ENCODE measurements at places on chromosomes 12 and 14.

- DNase-seq: no peak
These were observed 17.9 kb upstream of the FBXO34 start for GRCh38 chr14:55253276-55253675.

GRCh38 chr12:122614839-122615238 is 87.8 kb downstream of the KNTC1 start:
- no peak for DNase-seq

- DNase-seq: no peak
These were observed 282.9 kb downstream of the ALG10 start for GRCh38 chr12:34305176-34305575.

DNA sequence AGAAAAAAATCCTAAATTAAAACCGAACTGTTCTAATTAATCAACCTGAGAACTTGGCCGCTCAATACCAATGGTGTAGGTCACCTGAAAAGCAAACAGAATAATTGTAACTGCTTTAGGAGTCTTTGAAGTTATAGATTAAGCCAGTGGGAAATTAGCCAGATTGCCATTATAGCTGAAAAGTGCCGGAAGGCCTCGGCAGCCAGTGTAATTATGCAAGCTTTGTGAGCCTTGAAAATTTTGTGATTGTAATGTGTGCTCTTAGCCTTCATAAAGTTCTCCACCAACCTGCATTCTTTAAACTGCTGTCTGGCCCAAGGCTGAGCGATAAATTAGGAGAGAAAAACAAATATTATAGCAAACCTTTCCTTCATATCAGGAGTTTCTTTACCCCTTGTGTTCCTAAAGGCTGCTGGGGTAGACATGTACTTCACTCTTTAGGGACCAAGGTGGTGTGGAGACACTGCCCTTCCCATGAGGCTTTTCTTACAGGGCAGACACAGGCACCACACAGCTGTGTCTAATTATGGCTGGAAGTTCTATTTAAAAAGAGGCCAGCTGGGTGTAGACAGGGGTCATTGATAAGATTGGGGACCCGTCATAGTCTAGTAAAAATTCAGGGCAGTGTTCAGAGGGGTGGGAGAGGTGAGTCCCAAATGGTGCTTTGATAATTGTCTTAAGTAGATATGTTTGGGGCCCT is 991.2 kb downstream of the FLRT2 start:
- DNase-seq: no peak

- DNase-seq: no peak
These were observed 118.7 kb downstream of the BRMS1L start for GRCh38 chr14:35944847-35945246.

DNA sequence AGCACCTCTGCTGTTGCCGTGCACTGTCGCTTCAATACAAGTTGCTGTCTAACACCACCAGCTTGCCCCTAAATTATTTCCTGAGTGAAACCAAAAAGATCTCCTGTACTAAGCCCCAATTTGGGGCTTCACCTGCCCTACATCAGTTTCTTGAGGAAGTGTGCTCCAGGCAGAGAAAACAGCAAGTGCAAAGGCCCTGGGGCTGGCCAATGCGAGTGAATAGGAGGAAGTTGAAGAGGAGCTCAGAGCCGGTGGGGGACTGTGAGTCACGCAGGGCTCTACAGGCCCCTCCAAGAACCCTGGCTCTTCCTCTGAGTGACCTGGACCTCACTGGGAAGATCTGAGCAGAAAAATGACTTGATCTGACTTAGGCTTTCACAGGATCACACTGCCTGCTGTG is 117.2 kb downstream of the IPO8 start:
- no peak for DNase-seq

DNA sequence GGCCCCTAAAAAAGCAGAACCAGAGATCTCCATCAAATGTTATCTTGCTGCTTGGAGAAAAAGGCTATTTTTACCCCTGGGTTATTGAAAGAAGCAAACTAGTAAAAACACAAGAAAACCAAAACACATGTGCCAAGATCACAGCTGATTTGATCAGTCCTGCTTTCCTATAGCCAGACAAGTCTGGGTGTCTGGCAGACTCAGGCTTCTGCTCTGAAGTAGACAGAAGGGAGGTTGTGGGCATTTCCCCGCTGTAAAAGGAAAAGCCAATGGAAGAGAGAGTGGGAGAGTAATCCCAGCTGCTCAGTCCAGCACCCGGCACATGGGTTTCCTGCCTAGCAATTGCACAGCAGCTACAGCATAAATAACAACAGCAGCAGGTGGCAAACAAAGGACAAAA is 177.9 kb downstream of the PHLDA1 start:
- no peak for DNase-seq

DNA sequence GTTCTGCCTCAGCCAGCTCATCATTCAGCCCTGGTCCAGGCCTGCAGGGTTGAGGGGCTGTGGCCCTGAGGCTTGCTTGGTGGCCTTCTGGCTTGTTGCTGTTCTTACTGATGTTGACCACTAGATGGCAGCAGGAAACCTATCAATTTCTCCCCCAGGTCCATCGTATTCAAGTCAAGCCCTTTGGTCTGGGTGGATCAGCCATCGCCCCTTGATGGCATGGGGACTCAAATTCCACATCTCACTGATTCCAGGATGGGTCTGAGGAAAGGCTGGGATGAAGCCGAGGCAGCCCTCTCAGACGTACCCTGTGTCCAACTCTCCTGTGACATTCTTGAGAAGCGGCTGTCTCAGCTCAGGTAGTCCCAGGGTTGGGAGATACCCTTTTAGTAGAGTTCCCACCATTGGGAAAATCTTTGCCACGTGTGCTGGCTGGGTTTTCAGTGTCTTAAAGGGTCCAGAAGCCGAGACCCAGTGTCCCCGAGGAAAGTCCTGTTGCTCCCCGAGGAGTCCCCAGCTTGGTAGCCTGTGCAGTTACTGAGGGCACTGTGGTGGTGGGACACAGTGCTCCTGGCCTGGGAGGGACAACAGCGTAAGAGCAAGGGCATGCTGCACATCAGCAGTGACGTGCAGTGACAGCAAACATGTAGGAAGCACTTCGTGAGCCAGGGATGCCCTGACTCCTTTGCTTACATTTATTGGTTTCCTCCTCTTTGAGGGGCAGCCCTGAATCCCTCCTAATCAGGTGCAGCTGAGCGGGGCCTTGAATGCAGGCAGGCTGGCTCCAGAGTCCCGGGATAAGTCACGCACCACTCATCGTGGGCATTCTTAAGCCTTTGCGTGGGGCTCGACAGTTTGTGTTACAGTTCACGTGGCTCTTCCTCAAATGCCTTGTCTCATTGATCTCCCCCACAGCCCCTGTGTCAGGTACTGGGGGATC is 58.6 kb downstream of the TSPAN9 start:
- no peak for DNase-seq

- no peak for DNase-seq
These were observed 42.2 kb upstream of the ATP23 start for GRCh38 chr12:57899010-57899662.

DNA sequence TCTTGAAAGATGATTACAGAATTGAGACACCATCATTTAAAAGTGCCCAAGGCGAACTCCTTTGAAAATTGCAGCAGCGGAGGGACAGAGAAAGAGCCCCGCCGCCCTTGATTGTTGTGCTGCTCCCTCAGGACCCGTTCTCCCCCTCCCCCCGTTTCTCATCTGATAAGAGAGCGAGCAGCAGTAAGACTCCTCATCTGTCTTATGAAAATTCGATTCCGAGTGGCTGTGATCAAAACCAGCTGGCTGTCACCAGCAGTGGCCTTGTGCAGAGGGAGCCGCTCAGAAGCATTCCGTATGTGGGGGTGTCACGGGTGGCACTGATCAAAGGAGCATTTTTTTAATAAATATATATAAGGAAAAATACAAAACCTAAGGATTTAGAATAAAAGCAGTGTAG is 78.0 kb upstream of the GPATCH2L start:
- no peak for DNase-seq

- no peak for DNase-seq
These were observed 68.8 kb upstream of the RTL1 start for GRCh38 chr14:100972118-100972897.

DNA sequence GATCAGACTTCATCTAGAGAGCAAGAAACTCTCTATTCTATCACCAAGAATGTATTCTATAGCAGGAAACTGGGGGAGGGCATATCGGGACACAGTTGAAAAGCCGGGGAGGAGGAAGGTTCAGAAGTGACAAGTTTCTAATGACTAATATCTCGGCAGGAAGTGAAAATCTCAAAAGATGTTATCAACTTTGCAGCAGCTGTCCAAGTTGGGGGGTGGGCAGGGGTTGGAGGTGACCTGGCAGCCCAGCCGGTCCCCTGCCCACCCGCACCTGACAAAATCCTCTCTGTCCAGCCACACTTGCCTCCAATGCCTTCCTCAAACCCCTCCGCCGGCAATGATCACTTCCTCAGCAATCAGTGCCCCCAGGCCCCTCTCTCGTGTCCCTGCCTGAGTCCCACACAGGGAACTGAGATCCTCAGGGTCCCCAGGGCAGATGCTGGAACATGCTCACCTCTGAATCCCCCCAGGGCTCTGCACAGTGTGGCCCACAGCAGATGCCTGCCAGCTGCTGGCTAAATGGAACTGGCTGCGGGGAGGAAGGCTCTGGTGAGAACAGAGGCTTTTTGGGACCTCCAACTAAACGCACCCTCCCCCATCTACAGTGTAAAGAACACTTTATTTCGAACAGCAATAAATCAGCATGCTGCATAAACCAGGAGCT is 43.9 kb downstream of the CCDC88C start:
- DNase-seq: no peak

DNA sequence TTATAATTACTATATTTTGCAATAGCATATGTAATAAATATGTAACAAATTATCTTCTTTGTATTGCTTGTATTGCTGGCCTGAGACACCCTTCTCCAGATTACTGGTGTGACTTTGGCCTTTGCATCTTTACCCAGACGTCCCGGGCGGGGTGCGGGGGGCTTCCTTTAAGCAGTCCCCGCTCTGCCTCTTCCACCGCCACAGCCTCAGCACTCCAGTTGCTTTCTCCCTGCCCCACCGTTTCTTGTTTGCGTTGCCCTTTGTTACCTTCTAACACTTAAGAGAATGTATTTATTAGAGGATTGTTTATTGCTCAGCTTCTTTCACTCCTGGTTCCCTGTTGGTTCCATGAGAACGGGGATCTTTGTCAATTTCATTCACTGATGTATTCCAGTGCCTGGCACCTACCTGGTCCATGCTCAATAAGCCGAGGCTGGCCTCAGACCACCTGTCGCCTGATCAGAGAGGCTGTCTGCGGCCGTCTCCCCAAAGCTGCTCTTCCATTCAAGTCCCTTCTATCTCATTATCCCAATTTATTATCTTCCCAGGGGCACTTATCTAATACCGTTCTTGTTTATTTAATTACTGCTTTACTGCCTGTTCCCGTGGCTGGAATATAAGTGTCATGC is 100.5 kb upstream of the RFLNA start:
- DNase-seq: no peak

- peak; percentile 84 for DNase-seq
These were observed 62.9 kb downstream of the WSCD2 start for GRCh38 chr12:108191938-108192337.

GRCh38 chr12:54356951-54357356 is 7.3 kb downstream of the GPR84 start:
- peak; percentile 31 for DNase-seq

DNA sequence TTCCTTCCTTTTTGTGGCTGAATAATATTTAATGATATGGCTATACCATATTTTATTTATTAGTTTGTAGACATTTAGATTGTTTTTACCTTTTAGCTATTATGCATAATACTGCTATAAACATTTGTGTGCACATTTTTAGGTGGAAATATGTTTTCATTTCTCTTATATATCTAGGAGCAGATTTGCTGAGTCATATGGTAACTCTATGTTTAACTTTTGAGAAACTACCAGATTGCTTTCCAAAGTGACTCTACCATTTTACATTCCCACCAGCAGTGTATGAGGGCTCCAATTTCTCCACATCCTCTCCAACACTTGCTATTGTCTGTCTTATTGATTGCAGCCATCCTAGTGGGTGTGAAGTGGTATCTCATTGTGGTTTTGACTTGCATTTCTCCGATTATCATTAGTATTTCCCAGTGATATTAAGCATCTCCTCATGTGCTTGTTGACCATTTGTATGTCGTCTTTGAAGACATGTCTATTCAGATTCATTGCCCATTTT is 160.2 kb downstream of the KICS2 start:
- DNase-seq: no peak

DNA sequence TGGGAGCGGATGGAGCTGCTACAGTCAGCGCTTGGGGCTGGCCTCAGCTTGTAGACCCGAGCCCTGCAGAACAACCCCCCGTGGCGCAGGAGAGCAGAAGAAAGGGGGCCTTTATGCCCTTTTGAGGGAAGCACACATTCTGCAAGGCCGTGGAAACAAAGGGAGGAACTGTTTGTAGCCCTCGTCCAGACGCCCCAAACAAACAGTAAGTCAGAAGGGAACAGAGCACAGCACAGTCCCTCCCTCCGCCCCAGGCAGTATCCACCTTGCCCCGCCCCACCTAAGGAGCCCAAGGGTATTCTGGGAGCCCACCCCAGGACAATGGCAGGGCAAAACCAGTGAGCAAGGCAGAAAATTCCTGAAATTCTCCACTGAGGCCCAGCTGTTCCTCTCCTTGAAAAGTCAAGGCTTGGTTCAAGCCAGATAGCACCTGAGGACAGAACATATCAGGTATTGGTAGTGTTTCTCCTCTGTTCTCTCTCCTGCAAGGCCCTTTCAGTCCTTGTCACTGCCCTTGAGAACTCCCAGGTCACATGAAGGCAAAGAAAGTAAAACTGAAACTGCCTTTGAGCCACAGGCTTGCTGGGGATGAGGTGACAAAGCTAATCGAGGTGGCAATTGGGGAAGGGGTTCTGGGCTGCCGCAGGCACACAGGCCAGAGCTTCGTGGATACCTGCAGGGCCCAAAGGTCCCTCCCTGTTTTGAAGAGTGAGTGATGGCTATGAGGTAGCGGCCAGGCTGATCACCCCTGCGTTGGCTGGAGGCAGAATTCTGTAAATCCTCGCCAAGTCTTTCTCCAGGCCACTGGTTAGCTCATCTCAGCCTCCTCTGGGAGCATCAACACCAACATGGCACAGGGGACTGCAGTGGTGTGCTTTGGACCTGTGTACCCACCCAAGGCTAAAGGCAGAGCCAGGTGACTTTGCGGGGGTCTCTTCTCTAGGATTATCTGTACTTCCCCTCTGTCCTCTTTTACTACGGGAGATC is 499 bp downstream of the DGLUCY start:
- DNase-seq: peak; percentile 45

GRCh38 chr14:60101786-60102185 is 10.1 kb downstream of the PCNX4 start:
- DNase-seq: no peak

GRCh38 chr12:67693894-67694293 is 45.3 kb downstream of the DYRK2 start:
- DNase-seq: no peak

- DNase-seq: no peak
These were observed 1.3 kb upstream of the GNPTAB start for GRCh38 chr12:101832030-101832429.

- DNase-seq: no peak
These were observed 4.4 kb downstream of the KMT2D start for GRCh38 chr12:49055978-49056754.

DNA sequence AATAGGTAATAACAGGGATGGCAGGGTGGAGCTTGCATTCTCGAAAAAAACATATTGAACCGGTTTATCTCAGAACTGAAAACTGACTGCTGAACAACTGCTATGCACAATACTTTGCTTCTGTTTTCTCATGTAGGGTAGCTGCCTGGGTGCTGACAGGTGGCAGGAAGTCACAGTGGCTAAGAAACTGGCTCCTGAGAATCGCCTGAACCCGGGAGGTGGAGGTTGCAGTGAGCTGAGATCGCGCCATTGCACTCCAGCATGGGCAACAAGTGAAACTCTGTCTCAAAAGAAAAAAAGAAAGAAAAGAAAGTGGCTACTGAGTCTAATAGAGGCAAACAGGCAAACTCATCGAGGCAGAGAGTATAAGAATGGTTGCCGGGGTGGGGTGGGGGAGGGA is 113.1 kb downstream of the CCDC60 start:
- DNase-seq: no peak

Measured in NCI-H187 treated with DMSO at 0.1 percent for 48 hours (cell line).